ENCODE measurements at places on chromosomes 2 and 18.
A peak's percentile ranks its signal among the peaks of the same experiment; 100 is the strongest.

DNA sequence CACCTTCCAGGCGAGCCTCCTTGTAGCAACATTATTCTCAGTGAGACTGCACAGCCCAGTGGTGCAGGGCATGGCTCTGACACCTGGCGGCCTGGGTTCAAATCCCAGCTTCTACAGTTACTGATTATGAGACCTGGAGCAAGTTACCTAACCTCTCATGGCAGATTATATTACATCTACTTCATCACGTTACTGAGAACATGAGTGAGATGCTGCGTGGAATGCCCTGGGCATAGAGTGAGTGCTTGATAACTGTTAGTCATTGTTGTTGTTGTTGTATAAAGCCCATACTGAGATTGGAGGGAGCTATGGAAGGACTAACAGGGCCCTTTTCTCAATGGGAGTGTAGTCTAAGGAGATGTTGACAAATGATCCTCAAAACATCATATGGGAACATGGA lies 18.7 kb downstream of the PLCD4 start:
- DNase-seq, result no peak

DNA sequence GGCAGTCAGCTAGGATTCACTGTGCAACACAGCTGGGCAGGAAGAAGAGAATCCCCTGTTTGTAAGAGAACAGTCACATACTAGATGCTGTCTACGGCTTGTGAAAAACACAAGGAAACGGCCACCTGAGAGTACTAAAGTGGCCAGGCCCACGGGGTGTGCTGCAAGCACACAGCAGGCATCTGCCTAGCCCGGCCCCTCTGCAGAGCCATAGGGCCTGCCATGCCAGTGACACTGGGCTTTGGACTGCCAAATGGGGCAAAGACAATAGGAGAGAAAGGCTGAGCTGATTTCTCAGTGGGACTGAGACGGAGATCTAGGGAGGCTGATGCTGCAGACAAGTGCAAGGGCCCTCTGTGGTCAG lies 10.3 kb downstream of the TUBB6 start:
- no peak for DNase-seq

DNA sequence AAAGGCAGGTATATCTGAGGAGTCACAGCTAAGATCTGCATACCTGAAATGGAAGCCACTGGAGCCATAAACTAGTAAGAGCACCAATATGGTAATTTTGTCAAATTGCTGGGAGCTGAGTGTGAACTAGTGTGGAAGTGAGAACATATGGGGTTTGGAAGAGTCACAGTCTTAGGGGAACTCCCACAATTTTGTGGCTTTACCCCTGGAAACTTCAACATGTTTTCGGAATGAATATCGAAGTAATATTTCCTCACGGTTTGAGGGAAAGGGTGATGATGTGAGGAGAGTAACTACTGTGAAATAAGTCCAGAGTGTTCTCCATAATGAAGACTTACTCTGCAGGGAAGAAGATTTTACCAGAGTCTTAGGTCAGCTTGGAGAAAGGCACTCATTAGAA lies 565.9 kb downstream of the RIT2 start:
- no peak for DNase-seq

- no peak for DNase-seq
Observed at GRCh38 chr2:43074592-43075053, 151.8 kb downstream of the ZFP36L2 start.

DNA sequence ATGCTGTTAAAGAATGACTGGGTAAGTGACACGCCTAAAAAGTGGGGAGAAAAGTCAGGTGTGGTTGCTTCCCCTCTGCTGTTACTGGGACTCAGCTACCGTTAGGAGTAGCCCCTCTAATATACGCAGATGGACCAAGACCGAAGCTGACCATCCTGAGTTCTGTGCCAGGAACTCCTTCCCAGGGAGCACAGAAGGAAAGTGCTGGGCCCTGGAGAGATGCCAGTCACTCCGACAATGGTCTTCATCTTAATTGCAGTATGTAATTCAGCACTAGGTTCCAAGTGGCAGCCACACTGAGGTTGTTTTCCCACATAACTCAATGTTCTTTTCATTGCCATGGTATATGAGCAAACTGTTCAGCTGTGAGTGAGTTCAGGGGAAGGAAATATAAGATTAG lies 19.6 kb upstream of the TMEM200C start:
- DNase-seq, result no peak

- DNase-seq, result peak; percentile 42
Observed at GRCh38 chr2:201880993-201881611, 74.8 kb downstream of the CDK15 start.

DNA sequence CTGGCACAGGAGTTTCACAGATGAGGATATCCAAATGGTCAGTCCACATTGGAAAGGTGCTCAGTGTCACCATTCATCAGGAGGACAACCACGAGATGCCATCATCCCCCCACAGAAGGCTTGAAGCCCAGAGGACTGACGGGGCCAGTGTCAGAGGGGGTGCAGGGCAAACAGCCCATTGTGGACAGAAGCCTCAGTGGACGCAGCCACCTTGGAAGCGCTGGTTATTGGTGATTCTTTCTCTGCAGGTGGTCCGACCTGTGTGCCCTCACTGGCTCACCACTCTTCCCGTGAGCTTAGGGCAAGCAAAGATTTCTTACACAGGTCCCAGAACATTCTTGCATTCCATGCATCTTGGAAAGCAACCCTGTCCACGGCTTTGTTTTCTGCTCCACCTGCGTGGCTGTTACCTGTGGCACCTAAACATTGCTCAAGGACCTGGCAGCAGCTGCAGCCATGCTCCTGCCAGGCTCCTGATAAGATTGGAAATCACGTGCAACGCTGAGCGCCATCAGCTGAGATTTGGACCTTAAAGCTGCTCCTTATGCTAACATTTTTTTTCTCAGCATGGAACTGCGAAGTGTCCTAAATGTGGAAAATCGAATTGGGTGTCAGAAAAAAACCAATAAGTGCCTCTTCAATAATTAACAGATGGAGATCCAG lies 110.9 kb upstream of the CTDP1 start:
- no peak for DNase-seq

- no peak for DNase-seq
Observed at GRCh38 chr2:206799083-206799482, 33.7 kb downstream of the FASTKD2 start.

- no peak for DNase-seq
Observed at GRCh38 chr2:225429717-225430116, 30.2 kb downstream of the NYAP2 start.

DNA sequence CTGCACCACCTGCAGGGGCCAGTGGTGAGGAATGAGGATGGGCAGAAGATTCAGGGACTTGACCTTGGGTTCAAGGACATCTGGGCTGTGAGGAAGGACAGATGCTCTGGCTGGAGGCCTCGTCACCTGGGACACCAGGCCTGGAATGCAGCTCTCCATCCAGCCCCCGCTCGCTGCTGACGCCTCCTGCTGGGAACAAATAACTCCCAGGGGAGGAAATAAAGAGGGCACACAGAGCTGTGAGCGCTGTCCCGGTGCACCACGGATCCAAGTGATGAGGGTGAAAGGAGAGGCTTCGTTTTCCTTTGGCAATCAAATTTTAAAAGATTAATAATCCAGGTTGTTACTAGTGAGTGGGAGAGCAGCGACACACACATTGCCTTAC lies 368.0 kb upstream of the MYT1L start:
- no peak for DNase-seq

DNA sequence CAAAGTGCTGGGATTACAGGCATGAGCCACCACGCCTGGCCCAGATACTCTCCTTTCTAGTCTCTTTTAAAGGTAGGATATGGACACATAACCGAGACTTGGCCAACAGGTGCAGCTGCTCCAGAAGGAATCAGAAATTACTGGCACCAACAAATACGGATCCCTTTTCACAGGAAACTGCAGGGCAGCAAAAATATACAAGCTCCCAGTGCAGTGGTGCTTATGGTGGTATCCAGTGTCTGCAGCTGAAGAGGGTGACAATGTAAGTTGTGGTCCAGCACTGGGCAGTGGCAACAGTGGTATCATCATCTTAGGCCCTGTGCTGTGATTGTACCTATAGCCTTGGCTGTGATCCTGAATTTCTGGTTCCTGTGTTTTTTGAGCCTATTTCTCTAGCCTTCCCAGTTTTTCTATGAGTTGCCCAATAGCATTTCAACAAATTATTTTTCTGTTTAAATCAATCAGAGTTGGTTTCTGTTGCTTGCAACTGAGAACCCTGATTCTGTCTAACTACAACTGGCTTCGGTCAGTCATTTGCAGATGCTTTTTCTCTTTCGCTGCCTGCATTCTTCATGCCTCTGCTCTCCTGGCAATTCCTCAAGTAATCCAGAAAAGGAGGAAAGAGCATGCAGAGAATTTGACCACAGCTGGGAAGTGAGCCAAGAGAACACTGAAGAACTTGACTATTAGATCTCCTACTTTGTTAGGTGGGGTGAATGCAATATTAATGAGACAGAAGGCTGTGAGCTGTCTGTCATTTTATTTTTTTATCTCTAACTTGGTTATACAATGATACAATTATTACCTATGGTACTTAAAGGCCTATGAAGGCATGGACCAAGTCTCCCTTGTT lies 30.8 kb upstream of the EML4 start:
- peak; percentile 65 for DNase-seq

GRCh38 chr2:145356056-145356455 lies 836.1 kb upstream of the ZEB2 start:
- DNase-seq, result no peak

GRCh38 chr2:222261504-222261903 lies 37.3 kb downstream of the PAX3 start:
- no peak for DNase-seq

GRCh38 chr18:12409469-12409868 lies 1.7 kb downstream of the PRELID3A start:
- peak; percentile 42 for DNase-seq

- DNase-seq, result no peak
Observed at GRCh38 chr2:102523651-102524050, 50.6 kb downstream of the SLC9A4 start.

- no peak for DNase-seq
Observed at GRCh38 chr2:38636069-38636468, 29.8 kb upstream of the GALM start.

- DNase-seq, result peak; percentile 2
Observed at GRCh38 chr2:163802284-163802683, 66.5 kb upstream of the FIGN start.

DNA sequence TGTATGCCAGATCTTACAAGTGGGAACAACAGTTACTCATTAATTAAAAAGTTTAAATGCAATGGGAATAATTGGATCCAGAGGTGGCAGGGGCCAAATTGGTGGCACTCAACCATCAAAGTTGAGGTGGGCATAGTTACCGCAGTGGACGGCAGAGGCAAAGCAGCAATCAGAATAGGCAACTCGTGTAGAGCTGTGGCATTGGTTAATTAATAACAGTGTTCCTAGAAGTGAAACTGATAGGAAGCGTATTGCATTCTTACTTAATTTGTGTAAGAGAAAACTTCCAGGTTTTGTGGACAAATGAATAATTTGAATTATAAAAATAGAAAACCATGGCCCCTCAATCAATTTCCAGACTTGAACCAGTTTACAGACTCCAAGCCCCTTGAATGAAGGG lies 1068.2 kb upstream of the ACVR2A start:
- no peak for DNase-seq

DNA sequence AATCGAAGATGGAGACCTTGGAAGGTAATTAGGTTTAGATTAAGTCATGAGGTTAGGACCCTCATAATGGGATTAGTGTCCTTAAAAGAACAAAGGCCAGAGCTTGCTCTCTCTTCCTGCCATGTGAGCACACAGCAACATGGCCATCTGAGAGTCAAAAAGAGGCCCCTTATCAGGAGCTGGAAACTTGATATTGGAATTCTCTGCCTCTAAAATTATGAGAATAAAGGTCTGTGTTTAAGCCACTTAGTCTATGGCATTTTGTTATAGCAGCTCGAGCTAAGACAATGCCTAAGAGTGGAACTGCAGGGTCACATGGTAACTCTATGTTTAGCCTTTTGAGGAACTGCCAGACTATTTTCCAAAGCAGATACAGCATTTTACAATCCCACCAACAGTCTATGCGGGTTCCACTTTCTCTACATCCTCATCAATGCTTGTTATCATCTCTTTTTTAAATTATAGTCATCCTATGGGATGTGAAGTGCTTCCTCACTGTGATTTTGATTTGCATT lies 42.4 kb downstream of the THADA start:
- no peak for DNase-seq

- no peak for DNase-seq
Observed at GRCh38 chr2:209463226-209463625, 39.4 kb downstream of the MAP2 start.

DNA sequence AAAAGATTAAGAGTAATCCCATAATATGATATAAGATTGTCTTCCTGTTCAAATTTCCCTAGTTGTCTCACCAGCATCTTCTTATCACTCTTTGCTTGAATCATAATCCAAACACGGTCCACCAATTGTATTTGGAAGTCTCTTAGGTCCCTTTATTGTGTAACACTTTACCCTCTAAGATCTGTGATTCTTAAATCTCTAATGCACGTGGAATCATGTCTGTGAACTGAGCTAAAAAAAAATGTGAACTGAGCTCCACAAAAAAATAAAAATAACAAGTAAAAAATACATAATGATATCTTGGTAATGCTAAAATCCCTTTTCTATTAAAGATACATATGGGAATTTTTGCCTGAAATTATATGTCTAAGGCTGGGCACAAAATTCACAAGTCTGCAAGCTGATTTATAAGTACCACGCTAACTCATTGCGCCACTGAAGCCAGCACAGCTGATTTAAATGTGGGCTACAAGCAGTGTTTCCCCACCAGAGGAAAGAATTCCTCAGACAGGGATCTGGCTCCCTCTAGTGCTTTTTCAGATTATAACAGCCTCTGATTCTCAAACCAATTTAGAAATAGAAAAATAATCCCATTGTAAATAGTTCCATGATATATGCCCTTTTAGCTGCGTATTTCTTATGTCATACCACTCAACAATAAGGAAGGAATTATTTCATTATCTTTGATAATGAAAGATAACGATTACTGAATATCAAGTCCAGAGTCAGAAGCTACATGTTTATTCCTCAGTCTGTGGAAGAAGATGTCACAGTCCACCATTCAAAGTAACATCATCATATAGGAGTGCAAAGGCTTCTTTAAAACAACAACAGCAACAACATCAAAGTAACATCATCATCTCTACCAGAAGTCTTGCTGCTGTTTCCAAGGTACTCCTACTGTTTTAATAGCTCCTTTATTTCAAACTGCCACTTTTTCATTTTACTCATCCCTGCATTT lies 22.9 kb downstream of the RBM43 start:
- peak; percentile 55 for DNase-seq

DNA sequence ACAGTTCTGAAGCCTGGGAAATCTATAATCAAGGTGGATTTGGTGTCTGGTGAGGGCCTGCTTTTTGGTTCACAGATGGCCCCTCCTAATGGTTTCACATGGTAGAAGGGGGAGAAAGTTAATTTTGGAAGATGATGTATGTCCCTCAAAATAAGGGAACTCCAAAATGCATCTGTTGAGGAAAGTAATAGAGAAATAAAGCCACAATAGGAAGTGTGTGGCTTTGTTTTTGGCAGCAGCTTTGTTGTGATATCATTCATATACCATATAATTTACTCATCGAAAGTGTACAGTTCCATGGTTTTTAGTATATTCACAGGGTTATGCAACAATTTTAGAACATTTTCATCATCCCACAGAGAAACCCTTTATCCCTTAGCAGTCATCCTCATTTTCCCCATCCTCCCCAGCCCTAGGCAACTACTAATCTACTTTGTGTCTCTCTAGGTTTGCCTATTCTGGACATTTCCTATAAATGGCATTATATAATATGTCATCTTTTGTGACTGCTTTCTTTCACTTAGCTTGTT lies 274.0 kb upstream of the FAM98A start:
- DNase-seq, result no peak

GRCh38 chr2:182436252-182436651 lies 9.4 kb upstream of the PDE1A start:
- no peak for DNase-seq
